ENCODE measurements at places on chromosomes 1 and 21.

- DNase-seq, result no peak
Measured at GRCh38 chr21:43827015-43827611, 37.7 kb downstream of the RRP1 start.

DNA sequence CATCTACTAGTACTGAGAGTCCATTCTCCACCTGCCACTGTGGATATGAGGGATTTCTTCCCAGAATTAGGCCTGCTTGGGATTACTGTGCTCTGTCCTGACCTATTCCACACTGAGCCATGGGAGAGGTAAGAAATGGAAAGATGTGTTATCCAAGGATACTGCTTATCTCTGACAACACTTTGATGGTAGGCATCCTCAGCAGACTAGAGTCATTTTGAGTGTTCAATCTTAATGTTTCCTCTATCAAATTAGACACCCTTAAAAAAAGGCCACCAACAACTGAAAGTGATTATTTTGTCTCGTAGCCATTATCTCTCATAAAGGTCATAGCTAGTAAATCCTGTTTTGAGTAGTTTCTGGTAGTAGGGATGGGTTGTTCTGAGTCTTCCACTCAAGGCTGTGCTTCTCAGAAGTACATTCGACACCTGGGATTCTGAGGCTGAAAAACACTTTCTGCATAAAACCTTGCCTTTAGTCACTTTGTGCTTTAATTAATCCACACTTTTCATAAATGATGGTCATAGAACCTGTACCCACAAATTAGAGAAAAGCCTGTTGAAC, 8.8 kb downstream of the ATPAF1 start:
- no peak for DNase-seq

DNA sequence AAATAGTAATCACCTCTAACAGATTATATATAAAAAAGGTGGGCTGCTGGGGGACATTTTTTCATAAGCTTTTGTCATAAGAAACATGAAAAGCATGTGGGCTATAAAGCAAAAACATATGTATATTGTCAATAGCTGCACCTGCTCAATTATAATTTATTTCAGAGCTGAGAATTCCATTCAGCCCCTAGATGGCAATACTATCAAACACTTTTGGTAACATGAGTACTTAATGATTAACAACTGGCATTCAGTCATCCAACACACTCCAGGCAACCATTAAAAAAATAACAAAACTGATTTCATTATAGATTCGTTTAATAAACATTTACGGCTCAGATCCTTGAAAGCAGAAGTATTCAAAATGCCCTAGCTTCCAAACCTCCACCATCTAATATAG, 115.1 kb downstream of the KCTD3 start:
- no peak for DNase-seq

DNA sequence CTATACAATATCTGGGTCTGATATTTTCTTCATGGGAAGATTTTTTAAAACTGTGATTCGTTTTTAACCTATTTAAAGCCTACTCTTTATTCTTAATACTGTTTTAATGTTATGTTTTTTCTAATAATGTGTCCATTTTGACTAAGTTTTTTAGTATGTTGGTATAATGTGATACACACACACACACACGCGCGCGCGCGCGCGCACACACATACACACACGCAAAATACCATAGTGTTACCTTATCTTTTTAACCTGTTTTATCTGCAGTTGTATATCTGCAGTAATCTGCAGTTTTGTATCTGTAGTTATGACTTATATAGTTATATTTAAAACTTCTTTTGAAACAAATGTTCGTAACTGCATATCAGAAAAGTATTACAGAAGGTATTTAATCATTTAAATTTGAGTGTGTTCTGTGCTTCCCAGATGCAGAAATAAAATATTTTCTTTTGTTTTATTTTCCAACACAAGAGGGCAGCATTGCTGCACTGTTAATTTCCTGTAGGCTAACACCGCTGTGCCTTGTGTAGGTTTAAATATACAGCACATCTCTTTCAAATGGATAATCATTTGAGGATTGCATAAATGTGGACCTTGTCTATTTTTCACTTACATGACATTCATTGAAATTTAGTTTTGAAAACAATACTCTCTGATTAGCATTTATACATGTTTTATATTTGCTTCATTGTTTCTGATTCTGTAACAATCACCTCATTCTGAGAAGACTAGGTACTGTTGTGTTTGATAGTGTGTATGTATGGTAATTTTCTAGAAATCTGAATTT, 166.1 kb downstream of the PDE4B start:
- DNase-seq, result no peak

- no peak for DNase-seq
Measured at GRCh38 chr1:114345930-114346479, 165.0 kb downstream of the TRIM33 start.

DNA sequence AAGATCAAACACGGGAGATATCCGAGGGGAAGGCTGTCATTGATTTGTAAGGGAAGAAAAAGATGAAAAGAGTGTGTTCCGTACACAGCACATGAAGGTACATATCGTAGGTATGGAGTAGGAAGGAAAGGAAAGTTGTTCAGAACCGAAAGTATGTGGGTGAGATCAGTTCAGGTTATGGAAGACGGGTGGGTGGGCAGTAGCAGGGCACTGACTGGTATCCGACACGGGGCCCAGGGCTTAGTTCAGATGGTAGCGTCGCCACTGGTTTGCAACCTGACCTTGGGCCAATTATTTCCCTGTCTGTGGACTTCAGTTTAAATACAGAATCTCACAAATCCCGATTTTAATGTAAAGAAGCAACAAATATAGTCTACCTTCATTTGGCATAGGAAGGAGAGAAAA, 27.8 kb upstream of the A3GALT2 start:
- DNase-seq, result no peak

DNA sequence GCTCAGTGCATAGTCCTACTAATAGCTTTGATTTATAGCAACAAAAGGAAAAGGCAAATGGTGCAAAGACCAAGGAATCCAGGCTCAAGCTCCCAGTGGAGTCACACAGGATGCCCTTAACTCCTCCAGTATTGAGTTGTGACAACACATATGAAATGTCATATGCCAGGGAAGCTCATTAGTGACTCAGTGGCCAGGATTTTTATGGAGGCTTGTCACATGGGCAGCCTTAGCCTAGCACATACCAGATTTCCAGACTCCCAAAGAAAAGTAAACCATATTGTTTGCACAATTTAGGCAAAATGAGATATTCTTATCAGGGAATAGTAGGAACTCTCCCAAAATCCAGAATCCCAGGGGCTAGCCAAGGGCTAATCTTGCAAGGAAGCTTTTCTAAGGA, 129.2 kb downstream of the MAGI3 start:
- DNase-seq, result no peak

DNA sequence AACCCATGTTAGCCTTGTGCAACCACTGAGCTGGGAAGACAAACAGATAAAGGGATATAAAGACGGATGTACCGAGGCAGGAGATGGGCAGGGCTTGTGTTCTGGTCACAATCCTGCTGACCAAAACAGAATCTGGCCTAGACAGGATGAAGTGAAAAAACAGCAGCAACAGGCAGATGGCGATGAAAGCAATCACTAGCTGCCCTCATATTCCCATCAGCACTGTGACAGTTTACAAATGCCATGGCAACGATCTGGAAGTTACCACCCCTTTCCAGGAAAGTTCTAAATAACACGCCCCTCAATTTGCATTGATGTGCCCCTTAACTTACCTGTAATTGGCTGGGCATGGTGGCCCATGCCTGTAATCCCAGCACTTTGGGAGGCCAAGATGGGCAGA, 40.6 kb upstream of the CD46 start:
- DNase-seq, result no peak

DNA sequence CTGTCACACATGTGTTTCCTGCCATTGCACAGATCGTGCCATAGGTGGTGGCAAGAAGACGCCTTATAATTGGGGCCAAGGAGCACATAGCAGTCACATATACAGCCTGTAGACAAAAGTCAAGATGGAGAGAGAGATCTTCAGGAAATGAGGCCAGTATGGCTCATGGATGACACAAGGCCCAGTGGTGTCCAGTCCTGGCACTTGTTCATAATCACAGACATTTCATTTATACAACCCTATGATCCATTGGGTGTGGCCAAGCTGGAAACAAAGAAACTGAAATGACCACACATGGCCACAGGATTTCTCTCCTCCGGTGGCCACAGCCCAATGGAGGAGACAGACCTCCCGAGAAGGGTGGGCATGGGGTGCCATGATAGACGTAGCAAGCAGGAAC, 78.5 kb upstream of the KAZN start:
- no peak for DNase-seq

- DNase-seq, result peak; percentile 37
Measured at GRCh38 chr1:167533851-167534300, 15.5 kb upstream of the CD247 start.

DNA sequence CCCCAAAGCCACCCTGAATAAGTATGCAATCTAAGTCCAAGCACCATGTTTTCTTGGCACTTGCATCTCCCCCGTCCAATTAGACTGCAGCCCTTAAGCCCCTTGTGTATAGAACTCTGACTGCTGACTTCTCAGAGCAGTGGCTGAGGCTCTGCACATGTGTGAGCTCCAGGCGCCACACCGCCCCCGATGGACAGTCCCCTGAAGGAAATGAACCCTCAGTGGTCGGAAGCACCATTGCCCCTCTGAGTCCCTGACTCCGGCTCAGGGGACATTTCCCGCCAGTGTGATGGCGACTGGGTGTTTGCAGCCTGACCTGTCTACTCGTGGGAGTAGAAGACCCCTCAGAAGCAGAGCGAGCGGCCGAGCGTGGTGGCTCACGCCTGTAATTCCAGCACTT, 37.2 kb upstream of the SCCPDH start:
- DNase-seq, result no peak

DNA sequence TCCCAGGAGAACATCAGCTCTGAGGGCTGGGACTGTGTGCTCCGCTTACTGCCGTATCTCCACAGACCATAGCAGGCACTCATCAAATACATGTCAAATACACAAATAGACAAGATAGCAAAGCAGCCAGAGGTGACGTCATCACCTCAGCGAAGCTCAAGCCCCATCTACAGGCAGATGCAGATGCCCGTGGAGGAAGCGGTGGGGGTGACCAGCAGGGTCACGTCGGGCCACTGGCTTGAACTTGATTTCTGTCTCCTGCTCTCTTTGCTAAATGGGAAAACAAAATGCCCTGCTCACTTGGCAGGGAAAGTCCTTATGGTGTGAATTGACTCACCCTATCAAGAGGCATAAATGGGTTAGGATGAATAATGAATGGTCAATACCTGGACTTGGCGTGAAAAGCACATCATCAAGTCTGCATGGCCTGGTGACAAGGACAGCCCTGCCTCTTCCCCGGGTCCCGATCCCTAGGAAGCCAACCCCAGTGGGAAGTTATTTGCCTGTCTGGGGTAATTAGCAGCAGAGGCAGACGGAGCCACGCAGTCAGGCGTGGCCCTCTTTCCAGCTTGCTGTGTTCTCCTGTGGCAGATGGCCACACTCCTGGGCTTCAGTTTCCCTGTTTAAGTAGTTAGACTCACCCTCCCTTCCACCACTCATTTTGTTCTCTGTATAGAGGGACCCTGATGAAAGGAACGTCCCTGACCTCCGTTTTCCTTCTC, 536.0 kb downstream of the NPHP4 start:
- no peak for DNase-seq

DNA sequence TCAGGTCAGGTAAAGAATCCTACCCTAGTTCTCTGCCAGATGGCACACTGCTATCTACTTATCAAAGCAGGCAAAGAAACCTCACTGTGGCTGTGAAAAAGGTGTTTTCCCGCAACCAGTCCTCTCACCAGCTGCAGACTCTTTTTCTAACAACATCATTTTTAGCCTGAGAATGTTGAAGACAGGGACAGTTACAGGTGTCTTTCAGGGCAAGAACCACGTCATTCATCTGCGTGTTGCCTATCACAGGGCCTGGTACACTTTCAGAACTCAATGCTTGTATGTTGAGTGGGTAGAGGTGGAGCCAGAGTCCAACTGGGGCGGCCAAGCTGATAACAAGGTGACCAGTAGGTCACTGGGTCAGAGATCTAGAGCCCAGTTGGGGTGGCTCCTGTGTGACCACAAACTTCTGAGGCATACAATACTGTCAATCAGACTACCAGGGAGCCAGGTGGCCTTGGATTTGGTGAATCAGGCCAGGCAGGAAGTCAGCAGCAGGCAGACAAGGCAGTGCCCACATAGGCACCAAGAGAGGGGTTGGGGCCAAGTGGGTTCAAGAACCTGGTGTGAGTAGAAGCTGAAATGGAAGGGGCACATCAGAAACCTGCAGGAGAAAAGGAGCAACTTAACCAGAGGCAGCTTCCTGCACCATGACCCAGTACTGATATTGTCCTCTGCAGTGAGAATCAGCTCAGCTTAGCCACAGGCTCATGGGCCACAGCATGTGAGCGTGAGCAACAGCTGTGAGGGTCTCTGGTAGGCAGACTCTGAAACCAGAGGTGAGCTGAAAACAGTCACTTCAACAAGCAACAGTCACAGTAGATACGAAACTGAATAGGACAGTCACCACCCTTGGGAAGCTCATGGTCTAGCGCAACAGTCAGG, 123.6 kb downstream of the DTL start:
- no peak for DNase-seq

DNA sequence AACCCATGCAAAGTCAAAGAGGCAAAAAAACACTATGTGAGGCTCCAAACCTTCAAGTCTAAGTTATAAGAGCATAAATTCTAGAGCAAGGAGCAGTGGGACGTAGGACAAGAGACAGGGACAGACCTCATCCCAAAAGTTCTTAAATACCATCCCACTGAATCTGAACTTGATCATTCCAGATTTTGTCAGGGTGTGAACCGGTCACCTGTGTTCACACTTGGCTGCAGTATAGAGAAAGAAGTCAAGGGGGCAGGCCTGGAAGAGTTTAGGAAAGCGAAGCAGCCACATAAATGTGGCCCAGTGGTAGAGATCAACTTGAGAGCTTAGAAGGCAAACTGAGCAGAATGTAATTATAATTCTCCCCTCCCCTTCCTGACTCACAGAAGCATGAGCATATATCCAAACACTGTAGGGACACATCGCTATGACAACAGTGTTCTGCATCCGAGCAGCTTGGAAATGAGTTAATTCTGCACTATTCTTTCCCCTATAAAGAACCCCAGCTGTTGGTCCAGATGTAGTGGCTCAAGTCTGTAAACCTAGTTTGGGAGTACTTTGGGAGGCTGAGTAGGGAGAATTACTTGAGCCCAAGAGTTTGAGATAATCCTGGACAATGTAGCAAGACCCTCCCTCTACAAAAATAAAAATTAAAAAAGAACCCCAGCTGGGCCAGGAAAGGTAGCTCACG, 2.7 kb downstream of the AKR7A2 start:
- DNase-seq, result no peak

- DNase-seq, result no peak
Measured at GRCh38 chr1:11101347-11101746, 1.7 kb upstream of the EXOSC10 start.

DNA sequence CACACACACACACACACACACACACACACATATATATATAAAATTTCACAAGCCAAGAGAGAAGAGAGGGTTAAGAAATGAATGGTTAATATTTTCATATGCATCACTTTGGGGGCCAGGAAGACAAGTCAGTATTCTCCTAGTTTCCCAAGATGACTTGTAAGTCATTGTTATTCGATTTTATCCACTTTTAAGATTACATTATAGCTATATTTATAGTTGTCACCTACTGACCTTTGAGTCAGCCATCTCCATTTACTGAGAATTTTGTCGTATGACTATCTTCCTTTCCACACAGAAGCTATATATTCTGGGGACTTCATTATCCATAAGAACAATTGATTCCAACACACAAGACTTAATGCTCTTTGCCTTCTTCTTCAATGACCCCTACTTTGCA, 8.9 kb downstream of the LYST start:
- no peak for DNase-seq
